NCI-H345 (cell line): ENCODE measurements at places on chromosomes 11 and 22.

DNA sequence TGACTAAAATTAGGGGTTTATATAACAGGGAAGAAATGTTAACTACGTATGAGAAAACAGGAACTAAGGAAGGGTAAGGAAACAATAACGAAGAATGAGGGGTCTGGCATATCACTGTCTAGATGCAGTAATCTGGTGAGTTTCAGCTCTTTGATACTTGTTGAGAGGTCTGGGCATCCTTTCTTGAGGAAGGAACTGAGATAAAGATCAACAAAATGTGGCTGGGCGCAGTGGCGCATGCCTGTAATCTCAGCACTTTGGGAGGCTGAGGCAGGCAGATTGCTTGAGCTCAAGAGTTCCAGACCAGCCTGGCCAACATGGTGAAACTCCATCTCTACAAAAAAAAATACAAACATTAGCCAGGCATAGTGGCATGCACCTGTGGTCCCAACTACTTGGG, 2.7 kb downstream of the DCDC1 start:
- no peak for DNase-seq

DNA sequence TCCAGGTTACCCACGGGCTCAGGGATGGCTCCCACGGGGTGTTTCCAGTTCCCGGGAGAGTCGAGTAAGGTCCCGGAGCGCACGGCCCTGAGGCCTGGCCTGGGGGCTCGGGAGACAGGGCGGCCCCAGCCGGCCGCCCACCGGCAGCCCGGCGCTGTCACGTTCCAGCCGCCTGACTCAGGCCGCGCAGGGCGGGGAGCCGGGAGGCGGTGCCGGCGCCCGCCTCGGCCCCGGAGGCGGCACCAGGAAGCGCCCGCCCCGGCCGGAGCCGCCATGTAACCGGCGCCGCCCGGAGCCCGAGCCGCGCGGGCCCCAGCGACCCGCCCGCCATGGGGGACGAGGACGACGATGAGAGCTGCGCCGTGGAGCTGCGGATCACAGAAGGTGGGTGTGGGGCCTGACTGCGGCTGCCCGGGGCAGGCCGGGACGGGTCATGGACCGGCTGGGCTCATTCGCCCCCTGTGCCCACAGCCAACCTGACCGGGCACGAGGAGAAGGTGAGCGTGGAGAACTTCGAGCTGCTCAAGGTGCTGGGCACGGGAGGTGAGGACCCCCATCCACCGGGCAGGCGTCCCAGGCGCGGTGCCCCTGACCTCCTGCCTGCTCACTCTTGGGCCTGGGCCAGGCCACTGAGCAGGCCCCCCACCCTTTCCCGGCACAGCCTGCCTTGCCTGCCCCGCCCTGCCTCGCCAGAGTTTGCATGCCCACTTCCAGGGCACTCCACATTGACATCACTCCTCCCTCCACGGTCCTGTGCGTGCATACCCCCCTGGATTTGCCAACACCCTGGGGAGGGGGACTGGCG, at the start of gene RPS6KA4:
Gene RPS6KA4 (plus strand): TSS at position 256 of the 805 bp plus-strand sequence. CDS start 74 bp downstream, at position 330.
- peak; percentile 50 for DNase-seq

GRCh38 chr22:47282851-47283250, 520.4 kb downstream of the TBC1D22A start:
- DNase-seq = no peak

GRCh38 chr11:78216571-78217287, 28.0 kb downstream of the USP35 start:
- DNase-seq = no peak

- no peak for DNase-seq
Measured at GRCh38 chr11:92304271-92304670, 79.7 kb downstream of the FAT3 start.
